ENCODE measurements at places on chromosomes 11 and 22.

DNA sequence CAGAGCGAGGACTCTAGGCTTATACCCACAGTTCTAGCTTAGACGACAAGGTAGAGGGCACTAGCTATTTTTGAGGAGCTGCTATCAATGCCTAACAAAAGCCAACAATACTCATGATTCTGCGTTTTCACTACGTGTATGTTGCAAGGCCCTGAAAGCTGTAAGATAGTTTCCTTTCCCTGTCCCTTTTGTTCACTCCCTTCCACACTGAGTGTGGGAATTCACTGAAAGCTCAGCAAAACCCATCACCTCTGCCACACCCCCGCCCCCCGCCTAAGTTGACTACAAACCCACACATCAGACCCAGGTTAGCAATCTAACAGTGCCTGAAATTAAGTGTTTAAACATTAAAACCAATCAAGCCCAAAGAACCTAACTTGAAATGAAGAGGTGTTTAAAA, 6.2 kb upstream of the LDLRAD3 start:
- no peak for DNase-seq

DNA sequence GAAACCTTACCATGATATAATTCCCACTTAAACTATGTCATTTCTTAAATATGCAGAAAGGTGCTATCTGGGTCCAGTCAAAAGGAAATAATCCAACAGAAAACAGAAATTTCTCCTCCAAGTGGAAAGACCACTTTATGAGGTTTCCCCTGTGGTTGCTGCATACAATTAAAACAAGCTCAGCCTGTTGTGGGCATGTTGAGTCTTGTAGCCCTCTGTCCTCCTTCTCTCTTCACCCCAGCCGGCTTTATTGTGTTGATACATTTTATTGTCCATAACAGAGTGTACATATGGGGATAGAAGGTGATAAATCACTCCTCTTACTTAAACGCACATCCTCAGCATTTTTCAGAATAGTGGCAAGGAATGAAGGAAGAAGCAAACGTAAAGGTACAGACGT, 126.0 kb upstream of the MTNR1B start:
- no peak for DNase-seq

DNA sequence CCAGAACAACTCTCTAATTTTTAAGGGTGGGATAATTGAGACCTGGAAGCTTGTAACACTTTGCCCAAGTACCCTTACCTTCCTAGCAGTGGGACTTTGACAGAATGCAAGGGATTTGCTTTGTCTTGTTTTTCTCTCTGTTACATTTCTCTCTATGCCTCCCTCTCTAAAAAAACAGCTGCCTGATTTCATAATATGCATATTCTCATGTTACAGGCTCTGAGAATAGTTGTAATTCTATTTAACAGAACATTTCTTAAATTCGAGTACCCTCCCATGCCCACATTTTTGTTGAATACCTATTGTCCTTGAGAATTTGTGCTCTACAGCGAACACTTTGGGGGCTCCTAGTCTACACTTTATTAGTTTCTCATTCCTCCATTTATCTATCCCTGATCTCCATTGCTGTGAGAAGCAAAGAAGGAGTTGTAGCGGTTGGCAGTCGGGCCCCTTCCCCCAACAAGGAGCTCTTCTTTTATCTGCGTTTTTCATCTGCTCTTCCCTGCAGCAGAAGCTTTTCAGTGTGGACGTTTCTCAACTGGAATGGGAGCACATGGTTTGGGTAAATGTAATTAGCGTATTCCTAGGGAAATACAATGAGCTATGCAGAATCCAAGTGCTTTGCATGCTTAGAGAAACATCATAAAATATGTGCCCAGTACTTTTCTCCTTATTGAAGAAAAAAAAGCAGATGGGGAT, 117.7 kb upstream of the CCDC90B start:
- no peak for DNase-seq

DNA sequence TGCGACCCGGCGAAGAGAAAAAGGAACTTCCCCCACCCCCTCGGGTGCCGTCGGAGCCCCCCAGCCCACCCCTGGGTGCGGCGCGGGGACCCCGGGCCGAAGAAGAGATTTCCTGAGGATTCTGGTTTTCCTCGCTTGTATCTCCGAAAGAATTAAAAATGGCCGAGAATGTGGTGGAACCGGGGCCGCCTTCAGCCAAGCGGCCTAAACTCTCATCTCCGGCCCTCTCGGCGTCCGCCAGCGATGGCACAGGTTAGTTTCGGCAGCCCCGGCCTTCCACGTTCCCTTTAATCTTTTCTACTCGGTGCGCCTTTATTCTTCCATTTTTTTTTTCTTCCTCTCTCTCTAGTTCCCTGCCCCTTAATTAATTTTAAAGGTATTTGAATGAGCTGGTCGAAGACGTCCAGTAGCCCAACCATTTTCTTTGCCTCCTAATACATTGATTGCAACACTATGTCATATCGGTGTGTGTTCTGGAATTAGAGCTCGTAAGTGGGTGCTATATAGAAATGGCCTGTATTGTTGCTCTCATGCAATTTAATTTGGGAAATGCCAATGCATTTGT, 537 bp downstream of the EP300 start:
- DNase-seq, result peak; percentile 17

- peak; percentile 35 for DNase-seq
Measured at GRCh38 chr11:117907276-117908108, 21.7 kb downstream of the TMPRSS13 start.

DNA sequence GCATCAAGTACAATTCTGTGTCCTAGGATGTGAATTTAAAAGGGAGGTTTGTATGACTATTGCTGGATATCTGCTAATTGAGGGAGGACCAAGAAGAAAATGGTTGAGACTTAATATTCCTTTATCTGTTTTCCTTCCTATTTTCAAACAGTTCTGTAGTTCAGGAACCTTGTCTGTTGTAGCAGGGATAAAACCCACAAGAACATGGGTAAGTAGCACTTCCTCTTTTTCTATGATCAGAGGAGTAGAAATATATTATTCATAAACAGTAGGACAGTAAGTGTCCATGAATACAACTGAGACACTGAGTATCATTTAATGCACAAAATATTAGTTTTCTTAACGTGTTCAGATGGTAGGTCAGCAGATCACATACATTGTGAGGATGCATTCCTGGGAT, 7.6 kb downstream of the MS4A3 start:
- no peak for DNase-seq

GRCh38 chr11:16909359-16910035, 104.7 kb downstream of the PLEKHA7 start:
- DNase-seq, result no peak

DNA sequence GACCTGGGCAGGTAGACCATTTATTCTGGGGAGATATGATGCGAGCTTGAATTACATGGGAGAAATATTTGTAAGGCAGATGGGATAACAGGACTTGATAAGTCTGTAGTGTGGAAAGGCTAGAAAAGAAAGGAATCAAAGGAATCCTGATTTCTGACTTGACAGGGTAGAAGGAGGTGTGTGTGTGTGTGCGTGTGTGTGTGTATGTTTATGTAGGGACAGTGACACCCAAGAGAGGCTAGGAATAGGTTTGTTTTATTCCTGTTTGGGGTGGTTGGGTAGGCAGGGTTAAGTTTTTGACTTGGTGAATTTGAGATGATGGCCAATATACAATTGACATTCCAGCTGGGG, 390 bp upstream of the HTATIP2 start:
- no peak for DNase-seq

DNA sequence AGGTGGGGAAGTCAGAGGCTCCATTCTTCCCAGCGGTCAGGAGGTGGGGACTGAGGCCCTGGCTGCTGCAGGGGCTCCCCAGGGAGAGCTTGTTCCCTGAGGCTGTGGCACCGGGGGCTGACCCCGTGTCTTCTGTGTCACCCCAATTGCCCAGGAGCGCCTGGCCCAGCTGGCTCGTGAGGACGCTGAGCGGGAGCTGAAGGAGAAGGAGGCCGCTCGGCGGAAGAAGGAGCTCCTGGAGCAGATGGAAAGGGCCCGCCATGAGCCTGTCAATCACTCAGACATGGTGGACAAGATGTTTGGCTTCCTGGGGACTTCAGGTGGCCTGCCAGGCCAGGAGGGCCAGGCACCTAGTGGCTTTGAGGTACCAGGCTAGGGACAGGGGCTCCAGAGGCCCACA, 53.2 kb downstream of the MYO7A start:
- no peak for DNase-seq

- no peak for DNase-seq
Measured at GRCh38 chr11:9691865-9692264, 28.0 kb downstream of the SWAP70 start.

DNA sequence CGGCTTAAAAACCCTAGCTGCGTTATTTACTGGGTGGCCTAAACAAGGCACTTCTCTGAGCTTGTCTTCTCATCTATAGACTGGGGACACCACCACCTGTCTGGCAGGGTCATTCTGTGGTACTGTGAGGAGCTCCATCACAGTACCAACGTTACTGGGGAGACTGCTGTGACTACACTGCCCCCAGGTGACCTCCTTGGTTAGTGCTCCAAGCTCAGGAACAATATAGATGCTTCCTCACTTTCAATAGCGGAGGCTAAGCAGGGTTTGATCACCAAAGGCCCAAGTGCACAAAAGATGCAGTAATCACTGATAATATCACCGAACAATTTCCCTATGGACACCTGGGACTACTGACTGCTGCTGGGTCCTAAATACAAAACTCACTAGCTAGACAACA, 18.8 kb downstream of the PRPF19 start:
- DNase-seq, result peak; percentile 23

DNA sequence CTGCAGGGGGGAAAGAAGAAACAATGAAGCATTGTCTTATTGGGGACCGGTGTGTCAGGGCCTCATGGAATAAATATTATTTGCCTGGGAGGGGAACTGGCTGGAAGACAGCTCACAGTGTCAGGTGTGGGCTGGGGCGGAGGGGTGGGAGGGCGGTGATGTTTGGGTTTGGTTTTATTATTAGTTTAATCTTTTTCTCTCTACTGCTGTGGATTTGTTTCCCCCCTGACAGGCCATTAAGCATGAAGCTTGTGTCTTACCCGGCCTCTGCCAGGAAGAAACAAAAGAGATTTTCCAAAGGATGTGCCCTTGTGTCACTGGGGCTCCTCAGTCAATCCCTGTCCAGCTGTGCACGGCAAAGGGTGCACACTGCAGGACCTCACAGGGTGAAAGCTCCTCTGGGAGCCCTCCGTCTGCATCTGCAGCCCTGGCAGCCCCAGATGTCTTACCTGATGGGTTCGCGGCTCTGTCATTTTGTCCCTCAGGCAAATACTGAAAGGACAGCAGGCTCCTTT, 203.1 kb upstream of the TMEM45B start:
- DNase-seq, result no peak

GRCh38 chr22:45994491-45995404, 17.8 kb upstream of the WNT7B start:
- peak; percentile 84 for DNase-seq

- DNase-seq, result no peak
Measured at GRCh38 chr22:27596133-27596870, 205.3 kb downstream of the MN1 start.

- DNase-seq, result peak; percentile 19
Measured at GRCh38 chr11:34492806-34493414, 20.7 kb downstream of the ELF5 start.

- DNase-seq, result no peak
Measured at GRCh38 chr11:132519241-132519815, 1013.0 kb downstream of the OPCML start.

DNA sequence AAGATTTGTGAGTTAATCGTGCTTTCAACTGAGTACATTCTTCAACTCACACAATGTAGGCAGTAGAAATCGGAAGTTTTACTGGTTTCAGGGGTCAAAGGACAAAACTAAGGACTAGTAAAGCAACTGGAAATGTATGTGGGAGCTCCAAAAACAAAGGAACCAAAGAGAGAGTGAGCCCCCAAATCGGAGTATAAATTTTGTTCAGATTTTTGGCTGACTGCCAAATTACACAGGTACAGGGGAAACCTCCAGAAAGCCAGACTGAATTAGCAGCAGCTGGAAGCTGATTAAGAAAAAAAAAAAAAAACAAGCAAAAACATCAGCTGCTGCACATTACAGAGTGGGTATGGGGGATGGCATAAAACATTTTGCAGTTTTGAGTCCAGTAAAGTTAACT, 75.2 kb upstream of the GNAZ start:
- DNase-seq, result no peak

GRCh38 chr22:21652547-21653545, 10.7 kb downstream of the SDF2L1 start:
- DNase-seq, result no peak

GRCh38 chr11:2663915-2664314, 35.9 kb downstream of the KCNQ1OT1 start:
- DNase-seq, result no peak

DNA sequence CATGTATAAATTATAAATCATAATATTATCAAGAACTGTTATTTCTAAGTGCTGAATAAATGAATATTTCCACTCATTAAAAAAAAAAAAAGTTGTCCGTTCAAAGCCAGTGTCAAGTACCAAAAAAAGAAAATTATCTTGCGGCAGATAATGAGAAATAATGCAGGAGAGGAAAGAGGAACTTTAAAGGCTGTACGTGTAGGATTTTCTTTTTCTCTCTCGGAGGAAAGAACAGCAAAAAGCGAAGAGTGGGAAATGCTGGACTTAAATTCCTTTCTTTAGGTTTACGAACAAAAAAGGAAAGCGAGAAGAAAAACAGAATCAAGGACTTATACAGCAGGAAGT, 999 bp upstream of the CCDC83 start:
- DNase-seq, result no peak

DNA sequence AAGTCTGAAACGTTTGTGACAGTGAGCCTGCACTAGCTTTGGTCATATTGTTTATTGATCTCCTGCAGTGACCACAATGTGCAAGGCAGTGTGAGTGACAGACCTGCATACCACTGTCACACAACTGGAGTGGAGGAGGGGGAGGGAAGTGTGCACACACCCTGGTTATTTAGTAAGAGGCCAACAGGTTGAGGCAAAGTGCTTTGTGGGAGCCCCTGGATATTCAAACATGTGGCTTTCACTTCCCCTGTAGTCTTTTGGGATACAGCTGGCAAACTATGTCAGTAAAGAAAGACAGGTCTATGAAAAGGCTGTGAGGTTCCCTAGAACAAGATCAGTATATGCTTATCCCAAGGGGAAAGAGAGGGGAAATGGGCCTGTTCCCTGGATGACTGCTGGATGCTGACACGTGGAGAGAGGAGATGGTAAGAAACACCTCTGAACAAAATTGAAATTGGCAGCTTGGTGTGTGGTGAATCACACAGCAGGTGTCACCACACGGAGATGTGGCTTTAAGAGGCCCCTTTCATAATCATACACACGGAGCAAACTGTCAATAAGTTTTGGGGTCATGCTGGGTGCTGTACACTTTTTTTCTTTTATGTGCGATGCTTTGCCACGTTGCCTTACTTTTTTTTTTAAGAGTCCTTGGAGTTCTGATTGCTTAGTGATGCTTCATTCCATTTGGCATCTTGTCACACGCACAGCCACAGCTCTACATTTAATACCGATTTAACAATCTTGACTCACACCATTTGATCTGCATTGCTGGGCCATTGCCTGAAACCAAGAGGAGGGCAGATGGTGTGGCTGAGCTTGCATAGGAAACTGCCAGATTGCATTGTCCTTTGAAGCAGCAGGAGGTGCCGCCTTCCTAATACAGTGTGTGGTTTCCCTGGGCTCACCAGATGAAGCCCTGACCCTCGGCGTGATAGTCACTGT, 11.3 kb downstream of the OSBP2 start:
- no peak for DNase-seq

- DNase-seq, result peak; percentile 32
Measured at GRCh38 chr22:27804470-27805297, 3.1 kb upstream of the MN1 start.

Data from activated T-cell treated with anti-CD3 and anti-CD28 coated beads for 1 hour (primary cell).